ENCODE measurements at places on chromosomes 3 and 15.

DNA sequence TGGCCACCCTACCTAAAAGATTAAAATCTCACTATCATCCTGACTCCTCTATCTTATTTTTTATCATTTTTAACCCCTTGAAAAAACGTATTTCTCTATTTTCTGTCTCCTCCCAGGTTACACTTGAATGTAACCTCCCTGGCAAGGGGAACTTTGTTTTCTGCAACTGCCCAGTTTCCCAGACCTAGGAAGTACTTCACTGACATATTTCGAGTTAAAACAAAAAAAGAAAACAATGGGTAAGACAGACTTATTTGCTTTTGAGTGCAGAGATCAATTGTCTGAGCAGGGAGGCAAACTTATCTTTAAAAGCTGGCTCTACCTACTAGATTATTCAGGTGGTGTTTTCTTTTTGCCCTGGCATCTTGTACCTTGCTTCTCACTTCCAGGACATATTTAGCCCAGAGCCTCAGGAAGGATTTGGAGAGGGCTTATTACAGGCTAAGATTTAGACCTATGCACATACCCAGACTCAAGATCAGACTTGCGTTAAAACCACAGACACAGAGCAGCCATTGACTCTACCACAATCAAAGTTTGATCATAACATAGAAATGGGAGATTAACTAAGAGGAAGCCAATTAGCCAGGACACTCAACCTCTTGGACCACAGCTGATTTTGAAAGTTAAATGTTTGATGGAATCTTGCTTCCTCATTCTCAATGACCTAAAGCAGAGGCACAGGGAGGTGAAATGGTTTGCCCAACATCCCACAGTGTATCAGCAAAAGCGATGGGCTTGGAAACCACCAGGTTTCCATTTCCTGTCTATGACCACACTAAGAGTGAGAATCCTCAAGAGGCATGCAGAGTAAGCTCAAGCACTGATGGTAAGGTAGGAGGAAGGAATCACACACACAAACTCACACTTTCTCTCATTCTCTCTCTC, 169.5 kb upstream of the THBS1 start:
- no peak for DNase-seq

- no peak for DNase-seq
Observed at GRCh38 chr15:99717161-99718009, 15.9 kb downstream of the LYSMD4 start.

DNA sequence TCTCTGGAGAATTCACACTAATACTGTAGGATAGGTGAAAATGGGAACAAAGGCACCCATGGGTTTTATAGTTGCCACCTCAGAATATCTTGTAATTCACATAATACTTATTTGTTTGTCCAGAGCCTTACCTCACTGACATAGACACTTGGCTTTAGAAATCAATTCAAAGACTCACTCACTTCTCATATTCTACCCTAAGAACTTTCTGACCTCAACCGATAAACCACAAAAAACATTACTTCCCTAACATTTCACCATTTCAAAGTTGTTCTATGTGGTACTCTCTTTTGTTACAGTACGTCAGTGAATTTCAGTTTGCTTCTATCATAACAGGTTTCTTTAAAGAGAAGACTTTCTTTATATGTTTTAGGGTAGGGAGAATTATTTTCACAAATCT, 359.3 kb downstream of the IGSF11 start:
- no peak for DNase-seq

- DNase-seq = no peak
Observed at GRCh38 chr3:45927881-45928280, 15.4 kb upstream of the CXCR6 start.

- DNase-seq = no peak
Observed at GRCh38 chr15:49815950-49816349, 195.1 kb downstream of the DTWD1 start.

GRCh38 chr3:10557781-10558373, 52.5 kb upstream of the ATP2B2 start:
- no peak for DNase-seq

GRCh38 chr3:4845882-4846281, 133.4 kb upstream of the BHLHE40 start:
- no peak for DNase-seq

GRCh38 chr15:47885920-47886319, 168.6 kb downstream of the SEMA6D start:
- no peak for DNase-seq

DNA sequence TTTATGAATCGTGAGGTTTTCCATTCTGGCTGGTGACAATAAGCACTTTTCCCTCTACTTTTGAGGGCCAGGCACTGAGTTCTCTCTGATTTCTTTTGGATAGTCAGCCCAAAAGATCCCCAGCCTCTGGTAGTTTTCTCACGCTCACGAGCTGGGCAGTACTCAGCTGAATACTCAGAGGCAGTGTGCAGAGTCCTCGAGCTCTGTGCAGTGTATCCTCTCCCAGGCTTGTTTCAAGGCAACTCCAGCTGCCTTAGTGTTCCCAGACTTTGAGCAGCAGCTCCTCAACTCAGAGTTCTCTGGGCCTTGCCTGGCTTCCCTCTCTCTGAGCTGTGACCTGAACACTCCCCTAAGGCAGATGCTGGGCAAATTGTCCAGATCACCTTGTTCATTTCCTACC, 59.1 kb upstream of the IQSEC1 start:
- no peak for DNase-seq

DNA sequence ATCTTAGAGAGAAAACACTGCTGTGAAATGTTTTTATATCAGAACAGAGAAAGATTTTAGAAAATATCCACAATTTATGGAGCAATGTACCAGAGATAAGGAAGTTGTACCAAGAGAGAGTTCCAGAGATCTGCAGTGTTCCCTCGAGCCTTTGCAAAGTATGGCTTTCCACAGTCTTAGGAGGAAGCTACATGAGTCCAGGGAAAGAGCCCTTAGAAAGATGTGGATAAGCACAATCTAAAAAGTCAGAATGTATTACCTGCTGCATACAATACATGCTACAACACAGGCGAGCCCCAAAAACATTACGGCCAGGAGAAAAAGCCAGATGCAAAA, 56.4 kb downstream of the ZNF860 start:
- no peak for DNase-seq

GRCh38 chr15:93286446-93286845, 197.4 kb upstream of the RGMA start:
- no peak for DNase-seq

- peak; percentile 79 for DNase-seq
Observed at GRCh38 chr3:183812761-183813445, 12.5 kb downstream of the MAP6D1 start.

DNA sequence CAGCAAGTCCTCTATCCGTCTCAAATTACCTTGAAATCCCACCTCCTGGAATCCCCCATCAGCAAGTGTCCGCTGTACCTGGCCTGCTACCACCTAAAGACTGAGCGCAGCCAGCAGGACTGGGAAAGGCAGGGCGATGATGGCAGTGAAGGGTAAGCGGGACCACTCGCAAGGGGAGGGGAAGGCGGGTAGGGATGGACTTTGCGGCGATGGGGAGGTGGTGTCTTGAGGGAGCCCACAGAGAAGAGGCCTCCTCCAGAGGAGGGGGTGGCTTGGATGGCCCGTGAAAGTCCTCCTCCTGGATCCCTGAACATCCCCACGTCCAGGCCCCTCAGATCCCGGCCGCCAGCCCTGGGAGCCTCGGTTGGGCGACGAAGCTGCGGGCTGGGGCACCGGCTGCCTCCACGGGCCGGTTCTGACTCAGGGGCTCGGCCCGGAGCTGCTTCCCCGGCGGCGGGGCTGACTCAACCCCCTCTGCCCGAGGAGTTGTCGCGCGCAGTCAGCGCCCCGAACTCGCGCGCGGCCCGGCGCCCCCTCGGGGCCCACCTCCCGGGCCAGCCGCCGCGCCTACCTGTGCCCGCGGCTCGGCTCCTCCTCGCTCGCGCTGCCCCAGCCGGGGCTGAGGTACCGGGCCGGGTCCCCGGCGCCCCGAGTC, 512 bp downstream of the LARP6 start:
- DNase-seq = no peak

GRCh38 chr3:72178463-72179106, 393.6 kb upstream of the PROK2 start:
- no peak for DNase-seq

DNA sequence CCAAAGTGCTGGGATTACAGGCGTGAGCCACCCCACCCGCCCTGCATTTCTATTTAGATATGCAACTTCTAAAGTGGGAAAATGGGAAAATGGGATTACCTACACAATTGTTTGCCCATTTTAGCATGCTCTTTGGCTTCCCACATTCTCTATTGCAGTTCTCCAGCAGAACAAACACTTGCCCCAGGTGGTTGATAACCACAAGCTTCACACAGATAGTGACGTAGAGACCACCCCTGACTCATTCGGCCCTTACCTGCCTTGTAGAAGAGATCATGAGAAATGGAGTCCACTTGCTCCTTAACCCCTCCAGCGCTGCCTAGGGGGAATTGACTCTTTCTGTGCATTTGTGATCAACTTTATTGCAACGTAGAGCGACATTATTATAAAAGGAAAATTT, 83.2 kb upstream of the RAP2B start:
- DNase-seq = no peak

GRCh38 chr3:149673393-149673792, 15.6 kb upstream of the WWTR1 start:
- DNase-seq = no peak

GRCh38 chr15:85100186-85100937, 118.7 kb downstream of the PDE8A start:
- no peak for DNase-seq

GRCh38 chr15:31957581-31957980, 72.7 kb upstream of the CHRNA7 start:
- no peak for DNase-seq

GRCh38 chr3:78148986-78149717, 1109.3 kb downstream of the ROBO2 start:
- no peak for DNase-seq

DNA sequence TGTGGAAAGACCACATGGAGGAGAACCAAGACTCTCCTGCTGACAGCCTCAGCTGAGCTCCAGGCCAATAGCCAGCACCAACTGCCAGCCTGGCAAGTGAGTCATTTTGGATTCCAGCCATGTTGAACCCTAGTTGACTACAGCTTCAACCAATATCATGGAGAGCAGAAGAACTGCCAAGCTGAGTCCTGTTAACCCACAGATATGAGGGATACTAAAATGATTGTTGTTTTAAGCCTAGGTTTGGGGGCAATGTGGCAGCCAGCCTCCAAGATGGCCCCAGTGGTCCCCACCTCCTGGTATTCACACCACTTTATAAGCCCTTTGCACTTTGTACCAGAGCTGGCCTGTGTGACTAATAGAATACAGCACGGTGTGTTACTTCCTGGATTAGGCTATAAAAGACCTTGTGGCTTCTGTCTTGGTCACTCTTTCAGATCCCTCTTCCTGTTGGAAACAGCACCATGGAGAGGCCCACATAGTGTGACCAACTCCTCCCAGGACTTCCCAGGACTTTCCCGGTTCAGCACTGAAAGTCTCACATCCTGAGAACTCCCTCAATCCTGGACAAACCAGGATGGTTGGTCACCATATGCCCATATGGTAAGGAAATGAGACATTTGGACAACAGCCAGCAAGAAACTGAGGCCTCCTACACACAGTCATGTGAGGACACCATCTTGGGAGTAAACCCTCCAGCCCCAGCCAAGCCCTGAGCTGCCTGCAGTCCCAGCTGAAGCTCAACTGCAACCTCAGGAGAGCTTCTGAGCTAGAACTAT, 32.4 kb upstream of the CDV3 start:
- no peak for DNase-seq

GRCh38 chr3:131494706-131495105, 8.1 kb downstream of the MRPL3 start:
- DNase-seq = no peak

GRCh38 chr3:47406762-47407149, 25.9 kb downstream of the PTPN23 start:
- DNase-seq = no peak

- no peak for DNase-seq
Observed at GRCh38 chr3:144369129-144369879, 397.7 kb downstream of the DIPK2A start.

GRCh38 chr3:43177085-43177484, 71.2 kb upstream of the POMGNT2 start:
- DNase-seq = no peak

GRCh38 chr15:38482572-38482971, 28.6 kb downstream of the FAM98B start:
- no peak for DNase-seq

- DNase-seq = no peak
Observed at GRCh38 chr15:58179741-58180381, 41.7 kb downstream of the AQP9 start.

- DNase-seq = peak; percentile 41
Observed at GRCh38 chr15:75694241-75695182, 18.1 kb downstream of the CSPG4 start.

GRCh38 chr15:74782259-74783071, 585 bp downstream of the CSK start:
- peak; percentile 28 for DNase-seq

DNA sequence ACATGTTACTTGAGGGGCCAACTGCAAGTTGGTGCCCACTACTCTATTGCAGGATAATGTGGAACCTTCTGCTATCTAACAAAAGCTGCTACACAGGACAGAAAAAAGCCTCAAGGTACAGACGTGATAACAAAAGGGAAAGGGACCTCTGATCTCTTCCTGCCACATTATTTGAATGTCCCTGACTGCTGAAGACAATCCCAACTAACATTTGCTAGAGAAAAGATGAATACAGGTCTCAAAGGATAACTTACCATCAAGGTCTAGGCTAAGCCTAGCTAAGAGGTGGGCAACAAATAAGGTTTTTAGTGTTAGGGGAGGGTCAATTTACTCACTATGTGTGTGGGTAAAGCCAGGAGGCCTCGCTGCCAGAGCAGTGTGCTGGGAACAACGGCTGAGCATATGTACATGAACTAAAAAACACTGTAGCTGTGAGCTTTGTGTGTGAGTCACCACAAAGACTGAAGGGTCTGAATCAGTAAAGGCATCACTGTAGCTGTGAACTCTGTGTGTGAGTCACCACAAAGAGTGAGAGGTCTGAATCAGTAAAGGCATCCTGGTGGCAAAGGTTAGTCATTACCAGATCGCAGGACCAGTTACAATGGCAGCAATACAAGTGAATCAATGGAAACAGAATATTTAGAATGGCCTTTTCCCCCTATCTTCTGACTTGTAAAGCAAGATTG, 111.7 kb downstream of the LMLN start:
- no peak for DNase-seq

DNA sequence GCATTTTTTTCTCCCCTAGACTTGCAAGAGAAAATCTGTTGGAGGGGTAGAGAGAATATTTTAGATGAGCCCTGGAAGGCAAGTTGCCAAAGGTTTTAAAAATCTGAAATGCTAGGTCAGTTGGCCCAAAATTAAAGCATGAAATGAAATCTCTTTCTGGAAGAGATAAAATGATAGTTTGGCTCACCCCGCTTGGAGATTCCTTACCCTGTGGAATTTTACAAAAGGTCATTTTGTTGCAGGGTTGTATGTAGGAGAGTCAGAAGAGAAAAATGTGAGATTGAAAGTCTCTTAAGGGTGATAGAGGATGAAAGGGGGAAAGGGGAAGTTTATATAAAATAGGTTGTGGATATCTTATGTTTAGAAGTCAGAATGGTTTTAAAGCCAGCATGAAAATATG, 277.8 kb downstream of the CD47 start:
- DNase-seq = no peak

GRCh38 chr15:88904257-88904623, 8.9 kb upstream of the HAPLN3 start:
- no peak for DNase-seq

Data from hippocampal formation (tissue), 2 donors.